ENCODE measurements at places on chromosomes 4 and X.
A peak's percentile ranks its signal among the peaks of the same experiment; 100 is the strongest.

DNA sequence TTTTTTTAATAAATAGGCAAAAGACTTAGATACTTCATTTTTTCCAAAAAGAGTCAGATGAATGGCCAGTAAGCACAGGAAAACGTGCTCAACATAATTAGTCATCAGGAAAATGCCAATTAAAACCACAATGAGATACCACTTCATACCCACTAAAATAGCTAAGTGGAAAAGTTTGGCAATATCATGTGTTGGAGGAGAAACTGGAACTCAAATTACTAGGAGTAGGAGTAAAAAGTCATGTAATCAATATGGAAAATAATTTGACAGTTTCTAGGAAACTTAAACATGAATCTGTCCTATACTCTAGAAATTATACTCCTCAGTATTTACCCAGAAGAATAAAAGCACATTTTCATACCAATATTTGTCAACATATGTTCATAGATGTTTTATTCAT, 449.8 kb downstream of the INPP4B start:
- DNase-seq: peak; percentile 82

GRCh38 chr4:174707902-174708301, 121.1 kb downstream of the GLRA3 start:
- DNase-seq: no peak

GRCh38 chr4:168503652-168504362, 7.0 kb downstream of the PALLD start:
- DNase-seq: no peak

DNA sequence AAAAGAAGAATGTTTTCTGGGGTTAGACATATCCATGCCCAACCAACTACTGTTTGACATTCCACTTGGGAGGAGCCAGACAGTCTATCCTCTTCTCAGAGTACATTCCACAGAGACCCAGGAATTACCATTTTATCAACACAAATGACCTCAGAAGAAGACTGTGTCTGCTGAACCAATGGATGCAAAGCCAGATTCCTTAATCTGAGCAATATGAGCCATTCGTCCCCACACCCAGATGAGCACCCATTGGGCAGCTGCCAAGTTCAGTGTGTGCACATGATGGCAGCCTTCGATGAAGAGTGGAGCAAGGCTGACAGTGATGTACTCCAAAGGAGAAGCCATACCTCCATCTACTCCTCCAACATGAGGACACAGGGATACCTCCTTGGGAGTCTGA, 111.3 kb downstream of the ZNF674 start:
- DNase-seq: peak; percentile 69
